Testis (tissue), 5 donors: ENCODE measurements at places on chromosomes 13 and 19.

DNA sequence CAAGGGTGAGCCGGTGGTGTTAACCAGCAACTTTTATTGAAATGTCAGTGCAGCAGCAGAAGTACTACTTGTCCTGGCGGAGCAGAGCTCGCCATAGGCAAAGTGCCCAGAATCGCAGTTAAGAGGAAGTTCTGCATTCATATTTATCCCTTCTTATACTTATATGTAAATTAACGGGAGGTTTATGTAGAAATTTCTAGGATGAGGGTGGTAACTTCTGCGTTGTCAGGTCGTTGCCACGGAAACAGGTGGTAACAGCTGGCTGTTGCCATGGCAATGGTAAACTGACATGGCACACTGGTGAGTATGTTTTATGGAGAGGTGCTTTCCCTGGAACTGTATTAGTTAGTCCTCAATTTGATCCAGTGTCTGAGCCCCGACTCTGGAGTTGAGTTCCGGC lies 2494.9 kb upstream of the PCDH20 start:
- peak; percentile 25 for DNase-seq

- no peak for DNase-seq
These were observed 1526.9 kb downstream of the EFNB2 start for GRCh38 chr13:105008604-105009003.

DNA sequence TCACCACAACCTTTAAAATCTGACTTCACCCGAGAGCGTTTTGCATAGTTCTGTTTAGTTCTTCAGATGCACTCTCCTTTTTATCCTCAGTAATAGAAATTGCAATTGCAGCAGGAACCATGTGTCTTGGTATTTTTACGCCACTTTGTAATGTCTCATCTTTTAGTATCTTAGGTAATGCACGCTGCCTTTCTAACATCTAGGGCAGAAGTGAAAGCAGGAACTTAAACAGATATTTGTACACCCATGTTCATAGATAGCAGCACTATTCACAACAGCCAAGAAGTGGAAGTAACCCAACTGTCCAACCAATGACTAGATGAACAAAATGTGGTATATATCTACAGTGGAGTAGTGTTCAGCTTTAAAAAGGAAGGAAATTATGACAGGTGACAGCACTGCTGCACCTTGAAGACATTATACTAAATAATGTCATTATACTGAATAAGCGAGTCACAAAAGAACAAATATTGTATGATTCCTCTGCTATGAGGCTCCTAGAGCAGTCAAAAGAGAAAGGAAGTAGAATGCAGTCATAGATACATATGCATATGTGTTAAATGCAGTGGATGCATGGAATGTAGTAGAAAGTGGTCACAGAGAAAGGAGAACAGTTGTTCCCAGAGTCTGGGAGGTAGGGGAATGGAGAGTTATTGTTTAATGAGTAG lies 105.9 kb upstream of the GJB6 start:
- no peak for DNase-seq

DNA sequence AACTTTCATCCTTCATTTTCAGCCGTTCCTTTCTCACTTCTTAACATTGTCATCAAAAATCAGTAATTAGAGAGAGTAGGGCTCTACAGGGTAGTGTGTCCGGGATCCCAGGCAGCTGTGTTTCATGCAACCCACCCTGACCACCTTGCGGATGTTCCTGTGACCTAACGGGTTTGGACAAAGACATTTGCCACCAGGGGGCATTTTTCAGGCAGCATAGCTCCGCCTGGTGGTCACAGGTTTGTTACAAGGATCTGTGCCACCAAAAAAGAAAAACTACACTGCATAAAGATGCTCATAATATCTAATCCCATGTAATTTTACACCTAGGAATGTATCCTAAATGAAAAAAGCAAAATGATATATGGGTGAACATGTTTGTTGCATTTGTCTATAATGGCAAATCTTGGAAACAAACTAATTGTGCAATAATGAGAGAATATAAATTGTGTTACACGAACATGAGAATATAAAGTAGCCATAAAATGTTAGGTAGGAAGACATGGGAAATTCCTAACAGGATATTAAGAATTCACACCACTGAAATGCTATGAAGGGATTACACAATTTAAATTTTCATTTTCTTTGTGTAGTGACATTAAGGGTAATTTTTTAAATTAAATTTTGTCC lies 123.0 kb downstream of the SLC7A1 start:
- peak; percentile 62 for DNase-seq

GRCh38 chr19:2602391-2603181 lies 99.9 kb downstream of the GNG7 start:
- DNase-seq: peak; percentile 87

DNA sequence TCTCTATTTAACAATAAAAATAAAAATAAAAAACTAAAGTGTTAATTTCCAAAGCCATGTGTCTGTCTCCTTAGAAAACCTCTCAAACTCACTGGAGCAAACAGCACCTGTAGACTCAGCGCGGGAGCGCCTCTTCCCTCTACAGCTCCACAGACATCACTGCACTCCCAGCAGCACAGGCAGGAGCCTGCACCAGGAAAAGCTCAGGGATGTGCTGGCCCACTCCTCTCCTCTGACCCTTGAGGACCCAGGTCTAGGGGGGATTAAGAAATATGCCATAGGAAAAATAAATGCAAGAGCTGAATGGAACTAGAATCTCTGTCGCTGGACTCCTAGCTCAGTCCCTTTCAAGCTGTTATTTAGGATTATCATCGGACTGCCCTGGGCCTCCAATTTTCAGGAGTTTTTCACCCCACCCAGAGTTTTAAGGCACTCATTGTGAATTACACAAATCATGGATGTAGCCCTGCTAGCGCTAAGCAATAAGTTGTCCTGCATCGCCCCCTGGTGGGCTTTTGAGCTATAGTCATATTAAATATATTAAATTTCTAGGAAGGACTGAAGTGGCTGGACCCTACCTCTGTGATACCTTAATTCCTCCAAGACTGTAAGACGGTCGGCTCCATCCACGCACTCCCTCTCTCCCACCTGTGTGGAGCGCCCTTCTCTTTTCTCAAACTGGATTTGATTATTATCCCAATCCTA lies 333.9 kb downstream of the UQCRFS1 start:
- peak; percentile 87 for DNase-seq

DNA sequence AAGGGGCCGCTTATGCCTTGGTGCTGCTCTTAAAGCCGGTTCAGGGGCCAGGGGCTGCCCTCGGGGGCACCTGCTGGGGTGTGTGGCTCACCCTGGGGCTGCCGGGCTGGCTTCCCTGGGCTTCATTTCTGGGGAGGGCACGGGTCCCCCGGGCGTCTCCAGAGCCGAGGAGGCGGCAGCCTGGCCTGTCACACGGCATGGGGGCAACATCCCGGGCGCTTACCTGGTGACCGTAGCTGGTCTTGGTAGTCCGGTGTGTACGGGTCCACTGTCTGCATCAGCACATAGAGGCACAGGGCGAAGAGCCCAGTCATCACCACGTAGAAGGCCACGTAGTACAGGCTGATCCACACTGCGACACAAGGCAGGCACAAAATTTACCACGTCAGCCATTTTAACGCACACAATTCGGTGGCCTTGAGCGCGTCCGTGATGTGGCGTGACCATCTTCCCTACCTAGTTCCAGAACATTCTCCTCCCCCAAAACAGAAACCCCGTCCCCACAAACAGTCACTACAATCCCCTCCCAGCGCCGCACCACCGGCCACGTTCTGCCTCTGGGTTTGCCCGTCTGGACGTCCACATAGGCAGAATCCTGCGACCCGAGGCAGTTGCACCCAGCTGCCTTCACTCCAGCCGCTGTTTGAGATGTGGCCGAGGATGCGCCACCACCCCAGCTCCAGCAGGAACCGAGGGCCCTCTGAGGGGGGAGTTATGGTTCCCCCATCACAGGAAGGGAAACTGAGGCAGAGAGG lies 3.2 kb downstream of the ATP4B start:
- no peak for DNase-seq

GRCh38 chr19:52138278-52138982 lies 1.3 kb downstream of the ZNF616 start:
- DNase-seq: peak; percentile 72

- DNase-seq: no peak
These were observed 76.8 kb downstream of the NUFIP1 start for GRCh38 chr13:44912278-44913016.

DNA sequence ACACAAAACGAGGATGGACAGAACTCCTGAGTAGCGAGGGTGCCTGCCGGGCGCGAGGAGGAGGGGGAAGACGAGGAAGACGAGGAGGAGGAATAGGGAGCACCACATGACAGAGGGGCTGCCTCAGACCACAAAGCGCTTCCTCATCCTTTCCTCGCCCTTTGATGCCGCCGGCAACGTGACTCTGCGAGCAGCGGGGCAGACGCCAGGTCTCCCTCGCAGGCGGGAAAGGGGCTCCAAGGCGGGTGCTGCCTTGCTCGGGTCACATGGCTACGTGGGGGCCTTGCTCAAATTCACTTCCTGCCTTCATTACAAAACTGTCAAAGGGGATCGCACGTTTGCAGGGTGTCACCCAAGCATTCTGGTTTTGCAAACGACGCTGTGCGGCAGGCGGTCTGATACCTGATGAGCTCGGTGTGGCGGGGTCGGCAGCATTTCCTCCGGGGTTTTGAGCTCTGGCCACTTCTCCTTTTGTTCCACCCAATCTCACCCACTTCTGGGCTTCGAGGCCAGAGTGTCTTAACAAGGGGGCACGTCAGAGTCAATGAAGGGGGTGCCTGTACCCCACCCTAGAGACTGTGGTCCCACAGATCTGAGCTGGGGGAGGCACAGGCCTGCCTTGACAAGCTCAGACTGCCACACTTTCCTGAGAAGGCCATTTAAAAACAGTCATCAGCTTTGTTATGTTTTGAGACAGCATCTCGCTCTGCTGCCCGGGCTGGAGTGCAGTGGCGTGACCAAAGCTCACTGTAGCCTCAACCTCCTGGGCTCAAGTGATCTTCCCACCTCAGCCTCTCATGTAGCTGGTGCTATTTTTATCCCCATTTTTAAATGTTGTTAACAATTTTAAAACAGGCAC lies 14.9 kb downstream of the MAP2K2 start:
- DNase-seq: no peak

DNA sequence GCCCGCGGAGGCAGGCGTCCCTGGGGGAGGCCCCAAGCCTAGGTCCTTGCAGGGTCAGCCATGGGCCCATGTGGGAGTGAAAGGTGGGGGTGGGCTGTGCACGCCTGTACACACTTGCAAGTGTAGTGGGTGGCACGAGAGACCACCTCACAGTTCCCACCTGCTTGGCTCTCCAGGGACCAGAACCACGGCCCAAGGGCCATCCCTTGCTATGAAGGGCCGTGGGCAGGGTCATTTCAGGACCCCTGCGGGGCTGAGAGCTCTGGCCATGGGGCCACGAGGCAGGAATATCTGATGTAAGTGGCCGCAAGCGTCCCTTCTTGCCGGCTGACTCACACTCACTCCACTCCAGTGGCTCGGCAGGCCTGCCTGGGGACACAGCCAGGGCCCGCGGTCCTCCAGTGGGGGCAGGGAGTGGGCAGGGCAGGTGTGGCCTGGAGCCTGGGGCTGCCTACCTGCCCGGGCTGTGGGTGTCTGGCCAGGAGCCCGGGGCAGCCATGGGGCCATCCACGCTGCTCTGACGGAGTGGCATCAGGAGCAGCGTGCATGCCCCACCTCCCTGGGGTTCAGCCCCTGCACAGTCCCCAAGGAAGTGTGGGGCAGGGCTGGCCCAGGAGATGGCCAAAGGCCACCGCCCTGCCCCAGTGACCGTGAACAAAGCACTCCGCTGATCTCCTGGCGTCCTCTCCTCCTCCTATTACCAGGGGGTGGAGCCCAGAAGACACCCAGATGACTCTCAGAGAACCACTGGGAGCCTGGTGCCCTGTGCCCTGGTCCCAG lies 8.6 kb upstream of the MKNK2 start:
- peak; percentile 81 for DNase-seq

- DNase-seq: no peak
These were observed 5.7 kb downstream of the CALM3 start for GRCh38 chr19:46606681-46607447.

- DNase-seq: no peak
These were observed 2.9 kb downstream of the FOSB start for GRCh38 chr19:45470762-45471081.

- DNase-seq: no peak
These were observed 420.9 kb downstream of the FOXO1 start for GRCh38 chr13:40245567-40245966.

- DNase-seq: no peak
These were observed 15.8 kb upstream of the ELF1 start for GRCh38 chr13:41034881-41035280.

DNA sequence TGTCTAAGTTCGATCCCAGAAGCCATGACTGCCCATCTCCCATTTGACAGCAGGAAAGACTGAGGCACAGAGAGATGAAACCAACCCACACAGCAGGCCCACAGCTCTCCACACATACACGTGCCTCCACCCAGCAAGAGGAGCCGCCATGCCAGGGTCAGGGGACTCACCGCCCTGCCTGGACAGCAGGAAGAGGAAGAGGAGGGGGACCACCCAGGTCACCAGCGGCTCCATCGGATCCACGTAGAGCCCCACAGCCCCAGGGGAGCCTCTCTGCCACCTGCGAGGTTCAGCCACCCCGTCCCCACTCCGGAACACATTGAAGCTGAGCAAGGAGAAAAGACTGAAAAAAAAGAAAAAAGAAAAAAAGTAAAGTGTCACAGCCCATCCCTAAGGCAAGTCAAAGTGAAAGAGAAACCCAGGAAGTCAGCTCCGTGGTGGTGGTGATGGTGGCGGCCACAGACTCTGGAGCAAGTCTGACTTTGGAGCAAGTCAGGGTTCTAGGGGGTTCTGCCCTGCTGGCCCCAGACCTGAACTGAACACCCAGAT lies at the start of gene IL12RB1:
Gene IL12RB1, minus strand, starts transcription at position 345 of the 549 bp plus-strand sequence. Its CDS starts 111 bp downstream, at position 234.
- DNase-seq: no peak

DNA sequence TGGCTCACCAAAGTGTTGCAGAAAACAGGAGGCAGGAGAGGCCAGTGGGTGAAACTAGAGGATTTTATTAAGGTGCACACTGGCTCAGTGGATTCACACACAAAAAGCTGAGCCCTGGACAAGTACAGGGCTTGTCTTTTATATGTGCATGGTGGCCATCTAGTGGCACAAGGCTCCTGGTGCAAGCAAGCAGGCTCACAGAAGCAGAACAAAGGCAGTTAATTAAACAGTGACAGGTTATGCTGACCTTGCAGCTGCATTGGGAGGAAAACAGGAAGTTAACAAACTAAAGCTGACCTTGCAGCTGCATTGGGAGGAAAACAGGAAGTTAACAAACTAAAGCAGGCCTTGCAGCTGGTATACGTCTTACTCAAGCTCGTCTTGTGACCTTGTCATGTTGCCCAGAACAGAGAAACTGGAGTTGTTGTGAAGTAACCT lies 65.3 kb upstream of the ZNF681 start:
- peak; percentile 72 for DNase-seq

- DNase-seq: no peak
These were observed 19.2 kb upstream of the AKT2 start for GRCh38 chr19:40304306-40304705.

DNA sequence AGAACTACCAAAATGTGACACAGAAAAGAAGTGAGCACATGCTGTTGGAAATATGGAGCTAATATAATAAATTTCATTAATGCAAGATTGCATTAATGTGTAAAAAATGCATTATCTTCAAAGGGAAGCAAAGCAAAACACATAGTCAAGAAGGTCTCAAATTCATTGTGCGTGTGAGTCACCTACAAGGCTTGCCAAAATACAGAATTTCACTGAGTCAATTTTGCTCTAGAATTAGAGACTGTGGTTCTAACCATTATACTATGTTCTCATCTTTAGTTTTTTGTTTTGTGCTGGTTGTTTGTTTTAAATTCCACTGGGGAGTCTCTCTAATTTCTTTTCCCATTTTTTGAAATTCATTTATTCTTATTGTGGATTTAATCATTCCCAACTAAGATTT lies 149.8 kb upstream of the SLITRK1 start:
- no peak for DNase-seq

- DNase-seq: no peak
These were observed 74.2 kb downstream of the COL4A1 start for GRCh38 chr13:110232756-110233155.
